ENCODE measurements at places on chromosomes 13 and 19.

GRCh38 chr19:23436318-23436717, 41.0 kb upstream of the ZNF91 start:
- DNase-seq, result no peak

- DNase-seq, result no peak
Measured at GRCh38 chr13:35621989-35622388, 145.5 kb upstream of the MAB21L1 start.

DNA sequence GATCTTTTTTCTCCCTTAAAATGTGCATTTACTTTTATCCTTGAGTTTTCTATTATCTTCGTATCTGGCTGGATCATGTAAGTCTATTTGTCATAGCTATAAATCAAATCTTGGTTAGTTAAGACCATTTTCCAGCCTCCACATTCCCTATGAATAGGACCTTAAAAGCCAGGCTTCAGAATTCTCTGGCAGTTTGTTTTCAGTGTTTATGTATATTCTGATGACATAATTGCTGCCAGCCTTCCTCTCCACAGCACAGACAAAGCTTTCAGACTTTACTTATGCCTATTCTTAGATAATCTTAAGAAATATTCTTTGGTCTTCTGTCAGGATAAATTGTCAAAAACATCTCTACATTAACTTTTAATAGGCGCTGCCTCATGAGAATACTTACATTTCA, 870.8 kb upstream of the SPRY2 start:
- no peak for DNase-seq

GRCh38 chr13:64186503-64187250, 2771.0 kb upstream of the PCDH20 start:
- DNase-seq, result no peak

DNA sequence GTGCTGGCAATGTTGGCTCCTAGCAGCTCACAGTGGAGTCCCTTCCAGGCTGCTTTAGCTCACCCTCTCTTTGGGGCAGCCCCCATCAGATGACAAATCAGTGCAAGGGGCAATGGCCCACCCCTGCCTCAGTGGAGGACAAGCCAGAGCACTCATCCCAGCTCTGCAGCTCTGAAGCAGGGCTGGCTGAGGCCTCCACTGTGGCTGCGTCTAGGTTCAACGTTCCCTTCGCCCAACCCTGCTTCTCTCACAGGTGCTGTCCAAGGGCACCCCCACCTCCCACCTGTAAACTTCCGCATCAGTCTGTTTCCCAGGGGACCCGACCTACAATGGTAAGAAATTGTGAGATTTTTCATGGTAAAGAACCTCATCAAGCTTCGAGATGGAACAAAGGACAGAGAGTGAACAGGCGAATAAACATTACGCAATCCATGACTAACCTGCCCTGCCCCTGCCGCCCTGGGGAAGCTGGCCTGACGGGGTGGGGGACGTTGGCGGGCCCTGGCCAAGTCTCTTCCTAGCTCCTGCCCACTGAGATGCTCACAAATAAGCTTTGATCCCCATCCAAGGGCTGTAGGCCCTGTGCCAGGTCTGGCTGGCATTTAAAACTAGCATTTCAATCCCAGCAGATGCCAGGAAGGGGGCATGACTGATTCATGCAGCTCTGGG, 40.5 kb downstream of the DZIP1 start:
- no peak for DNase-seq

DNA sequence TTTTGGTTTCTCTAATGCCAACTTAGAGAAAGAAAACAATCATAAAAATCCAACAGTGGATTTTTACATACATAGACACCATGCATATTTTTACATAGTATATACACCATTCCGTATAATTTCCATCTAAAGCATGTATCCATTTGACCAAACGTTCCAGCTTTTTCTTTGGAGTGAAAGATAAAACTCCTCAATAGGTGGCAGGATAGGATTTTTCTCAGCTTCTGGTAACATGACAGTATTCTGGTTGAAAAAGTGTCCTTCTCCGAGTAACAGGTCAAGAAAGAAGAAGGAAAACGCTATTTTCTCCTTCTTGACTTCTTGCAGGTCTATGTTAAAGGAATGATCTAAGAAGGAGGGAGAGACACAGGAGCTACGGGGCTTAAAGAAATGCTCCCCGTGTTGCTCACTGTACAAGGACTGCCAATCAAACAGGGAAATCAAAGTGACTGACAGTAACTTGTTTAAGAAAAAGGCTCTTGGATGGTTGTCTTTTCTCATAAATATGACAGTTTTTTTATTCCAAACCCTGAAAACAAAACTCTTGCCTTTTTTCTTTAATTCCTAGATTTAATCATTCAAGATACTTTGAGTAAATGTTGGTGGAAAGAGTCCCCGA, 11.5 kb downstream of the FLT1 start:
- DNase-seq, result no peak

GRCh38 chr13:44507639-44508038, 68.5 kb downstream of the TSC22D1 start:
- DNase-seq, result no peak

GRCh38 chr13:109734002-109734785, 52.2 kb downstream of the IRS2 start:
- DNase-seq, result no peak

Measured in stimulated activated CD8-positive, alpha-beta memory T cell treated with anti-CD3 and anti-CD28 coated beads, Interleukin-7, amount 100 ng/mL, for 1 hour (primary cell).